ENCODE measurements at places on chromosomes 11 and 22.

- DNase-seq: no peak
Observed at GRCh38 chr11:132623511-132623910, 908.8 kb downstream of the OPCML start.

GRCh38 chr22:20092477-20092854 lies 12.4 kb downstream of the DGCR8 start:
- DNase-seq: no peak

GRCh38 chr22:22061085-22062077 lies 78.8 kb upstream of the TOP3B start:
- DNase-seq: no peak

DNA sequence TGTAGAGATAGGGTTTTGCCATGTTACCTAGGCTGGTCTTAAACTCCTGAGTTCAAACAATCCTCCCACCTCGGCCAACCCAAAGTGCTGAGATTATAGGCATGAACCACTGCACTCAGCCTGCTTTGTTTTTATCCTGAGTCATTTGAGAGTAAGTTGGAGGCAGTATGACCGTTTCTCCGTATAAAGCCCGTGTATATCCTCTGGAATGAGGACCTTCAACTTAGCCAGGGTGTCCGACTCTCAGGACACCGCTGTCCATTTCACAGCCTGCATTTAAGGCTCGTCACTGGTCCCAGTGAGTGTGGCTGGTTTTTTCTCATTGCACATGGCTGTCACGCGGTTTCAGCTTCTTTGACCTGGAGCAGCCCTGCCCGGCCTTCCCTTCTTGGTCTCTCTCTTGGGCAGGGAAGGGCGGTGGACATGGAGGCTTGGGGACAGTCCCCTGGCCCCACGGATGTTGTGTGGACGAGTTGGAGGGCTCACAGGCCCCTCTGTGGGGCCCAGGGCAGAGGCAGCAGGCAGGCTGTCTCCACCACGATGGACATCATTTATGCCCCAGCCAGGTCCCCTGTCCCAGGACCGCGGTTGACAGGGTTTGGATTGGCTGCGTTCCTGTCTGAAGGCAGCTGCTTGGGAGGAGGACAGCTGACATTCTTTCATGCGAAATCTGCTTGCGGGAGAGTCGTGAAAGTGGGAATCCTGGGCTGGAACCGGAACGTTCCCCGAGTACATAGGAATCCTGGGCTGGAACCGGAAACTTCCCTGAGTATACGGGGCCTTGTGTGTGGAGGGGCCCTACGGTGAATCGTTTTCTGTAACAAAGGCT lies 93.3 kb downstream of the KCNQ1 start:
- DNase-seq: no peak

DNA sequence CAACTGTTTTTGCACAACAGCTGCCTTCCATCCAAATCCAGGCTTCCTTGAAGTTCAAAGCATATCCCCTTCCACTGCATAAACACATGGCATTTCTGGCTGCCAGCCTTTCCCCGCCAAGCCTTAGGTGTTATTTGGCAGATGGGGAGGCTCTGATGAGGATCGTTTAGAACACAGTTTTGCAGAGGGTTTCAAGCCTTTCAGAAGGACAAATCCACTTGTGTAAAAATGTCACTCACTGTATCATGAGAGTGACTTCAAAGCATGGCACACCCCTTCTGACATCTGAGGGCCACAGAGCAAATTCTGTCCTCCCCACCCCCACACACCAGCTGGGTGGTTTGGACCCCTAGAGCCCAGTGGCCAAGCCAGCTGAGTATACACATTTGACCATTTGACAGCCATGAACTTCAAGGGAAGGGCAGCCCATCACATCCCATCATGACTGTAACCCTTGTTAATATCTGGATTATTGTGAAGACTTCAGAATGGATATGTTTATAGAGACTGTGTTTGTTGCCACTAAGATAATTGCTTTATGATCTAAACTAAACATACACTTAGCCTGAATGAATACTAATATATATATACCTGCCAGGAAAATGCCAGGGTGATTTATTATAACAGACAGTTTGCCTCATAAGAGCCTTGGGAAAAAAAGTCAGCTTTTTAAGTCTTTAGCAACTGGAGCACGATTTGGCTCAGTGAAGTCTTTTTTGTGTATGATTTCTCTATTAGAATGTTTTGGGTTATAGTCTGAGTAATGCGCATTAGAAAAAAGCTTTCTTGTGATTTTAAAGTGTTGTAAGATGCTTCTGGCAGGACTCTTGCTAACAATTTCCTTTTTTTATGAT lies 31.9 kb downstream of the FBLN1 start:
- DNase-seq: no peak

GRCh38 chr22:38316364-38317121 lies 690 bp downstream of the CSNK1E start:
- DNase-seq: no peak

DNA sequence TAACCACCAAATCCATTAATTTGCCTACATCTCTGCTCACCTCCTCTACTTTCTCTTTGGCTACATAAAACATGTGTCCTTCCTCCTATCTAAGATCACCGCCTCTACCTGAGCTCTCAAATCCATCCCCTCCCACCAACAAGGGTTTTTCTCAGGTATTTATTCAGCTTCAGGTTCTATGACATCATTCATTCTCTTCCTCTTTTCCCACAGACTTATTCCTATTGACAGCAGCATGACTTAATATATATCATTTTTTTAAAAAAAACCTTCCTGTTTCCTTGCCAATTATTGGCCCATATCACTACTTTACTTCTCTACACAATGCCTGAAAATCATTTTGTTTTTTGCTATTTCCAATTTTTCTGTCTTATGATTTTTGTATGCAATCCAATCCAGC lies 4.4 kb downstream of the CASP12 start:
- DNase-seq: no peak

DNA sequence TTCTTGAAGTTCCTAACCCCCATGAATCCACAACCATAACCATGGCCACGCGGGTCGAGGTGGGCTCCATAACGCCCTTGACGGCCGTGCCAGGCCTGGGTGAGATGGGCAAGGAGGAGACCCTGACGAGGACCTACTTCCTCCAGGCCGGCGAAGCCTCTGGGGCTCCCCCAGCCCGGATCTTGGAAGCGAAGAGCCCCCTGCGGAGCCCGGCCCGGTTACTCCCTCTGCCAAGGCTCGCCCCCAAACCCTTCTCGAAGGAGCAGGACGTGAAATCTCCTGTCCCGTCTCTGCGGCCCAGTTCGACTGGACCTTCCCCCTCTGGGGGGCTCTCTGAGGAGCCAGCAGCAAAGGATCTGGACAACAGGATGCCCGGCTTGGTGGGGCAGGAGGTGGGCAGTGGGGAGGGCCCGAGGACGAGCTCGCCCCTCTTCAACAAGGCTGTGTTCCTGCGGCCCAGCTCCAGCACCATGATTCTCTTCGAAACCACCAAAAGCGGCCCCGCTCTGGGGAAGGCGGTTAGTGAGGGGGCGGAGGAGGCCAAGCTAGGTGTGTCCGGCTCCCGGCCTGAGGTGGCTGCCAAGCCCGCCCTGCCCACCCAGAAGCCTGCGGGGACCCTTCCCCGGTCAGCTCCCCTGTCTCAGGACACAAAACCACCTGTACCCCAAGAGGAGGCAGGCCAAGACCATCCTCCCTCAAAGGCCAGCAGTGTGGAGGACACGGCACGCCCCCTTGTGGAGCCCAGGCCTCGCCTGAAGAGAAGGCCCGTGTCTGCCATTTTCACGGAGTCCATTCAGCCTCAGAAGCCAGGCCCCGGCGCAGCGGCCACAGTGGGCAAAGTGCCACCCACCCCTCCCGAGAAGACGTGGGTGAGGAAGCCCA lies 75.7 kb downstream of the KIAA1671 start:
- no peak for DNase-seq
